Anterior cingulate cortex (tissue), 58 donors: ENCODE measurements at places on chromosomes 16 and 17.
A peak's percentile ranks its signal among the peaks of the same experiment; 100 is the strongest.

DNA sequence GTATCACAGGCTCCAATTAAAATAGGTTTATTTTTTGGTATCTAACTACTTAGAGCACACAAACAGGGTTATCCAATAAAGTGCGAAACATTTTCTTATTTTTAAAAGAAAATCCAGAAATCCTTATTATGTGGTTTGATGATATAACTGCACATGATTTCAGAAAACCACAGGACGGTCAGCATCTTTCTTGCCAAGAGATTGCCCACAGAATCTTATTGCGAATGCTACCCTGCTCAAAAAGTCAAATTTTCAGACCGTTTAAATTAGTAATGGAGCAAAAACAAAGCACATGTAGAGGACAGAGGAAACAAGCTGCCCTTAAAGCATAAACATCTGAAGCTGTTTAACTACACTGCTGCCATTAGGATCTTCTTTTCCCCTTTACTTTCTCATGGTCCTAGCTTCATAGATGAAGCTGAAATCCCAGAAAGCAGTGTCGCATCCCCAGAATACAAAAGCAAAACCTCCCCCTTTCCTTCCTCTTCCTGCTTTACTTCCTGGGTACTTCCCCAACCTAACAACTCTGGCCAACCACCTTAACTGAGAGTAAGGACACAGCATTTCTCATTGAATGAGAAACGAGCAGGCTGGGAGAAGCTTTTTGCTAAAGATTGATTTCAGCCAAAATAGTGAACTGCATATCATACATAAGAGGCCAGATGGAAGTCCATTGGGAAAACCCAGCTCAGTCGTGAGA, 43.7 kb downstream of the CMTM4 start:
- no peak for DNase-seq

DNA sequence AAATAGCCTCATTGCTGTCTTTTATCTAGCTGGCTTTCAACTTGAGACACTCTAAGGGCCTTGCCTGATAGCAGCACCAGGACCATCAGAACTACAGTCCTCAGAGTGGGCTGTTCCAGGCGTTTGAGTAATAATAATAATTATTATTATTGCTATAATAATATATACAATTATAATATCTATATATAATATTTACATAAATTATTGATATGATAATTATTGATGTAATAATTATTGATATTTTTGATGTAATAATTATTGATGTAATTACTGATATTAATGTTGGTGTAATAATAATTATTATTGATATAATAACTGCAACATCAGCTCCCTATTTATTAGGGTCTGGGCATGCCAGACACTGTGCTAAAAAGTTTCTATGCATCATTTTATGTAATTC, 25.6 kb upstream of the CRHR1 start:
- no peak for DNase-seq

DNA sequence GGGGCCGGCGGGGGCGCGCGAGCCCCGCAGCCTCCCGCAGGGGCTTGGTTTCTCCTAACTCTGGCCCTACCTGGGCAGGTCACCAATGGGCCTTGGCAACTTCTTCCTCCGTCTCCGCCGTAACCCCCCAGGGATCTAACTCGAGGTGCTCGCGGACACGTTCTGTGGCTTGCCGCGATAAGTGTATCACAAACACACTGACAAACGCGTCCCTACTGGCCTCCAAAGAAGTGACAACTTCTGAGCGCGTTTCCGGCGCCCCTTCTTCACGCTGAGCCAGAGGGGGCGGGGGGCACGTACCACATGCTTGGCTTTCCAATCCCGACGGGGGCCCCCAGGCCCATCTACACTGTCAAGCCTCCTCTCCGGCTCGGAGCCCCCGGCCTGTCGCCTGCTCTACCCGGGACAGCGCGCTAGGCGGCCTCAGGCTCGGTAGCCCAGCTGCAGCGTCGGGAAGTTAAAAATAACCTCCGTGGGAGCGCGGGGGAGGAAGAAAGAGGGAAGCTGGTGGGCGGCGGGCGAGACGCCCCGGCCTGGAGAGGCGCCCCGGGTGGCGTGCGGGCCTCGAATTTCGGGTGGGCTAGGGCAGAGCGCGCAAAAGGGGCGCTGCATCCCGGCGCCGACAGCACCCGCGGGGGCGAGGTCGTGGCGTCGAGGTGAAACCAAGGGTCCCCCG, 725 bp upstream of the SPHK1 start:
- DNase-seq = no peak

DNA sequence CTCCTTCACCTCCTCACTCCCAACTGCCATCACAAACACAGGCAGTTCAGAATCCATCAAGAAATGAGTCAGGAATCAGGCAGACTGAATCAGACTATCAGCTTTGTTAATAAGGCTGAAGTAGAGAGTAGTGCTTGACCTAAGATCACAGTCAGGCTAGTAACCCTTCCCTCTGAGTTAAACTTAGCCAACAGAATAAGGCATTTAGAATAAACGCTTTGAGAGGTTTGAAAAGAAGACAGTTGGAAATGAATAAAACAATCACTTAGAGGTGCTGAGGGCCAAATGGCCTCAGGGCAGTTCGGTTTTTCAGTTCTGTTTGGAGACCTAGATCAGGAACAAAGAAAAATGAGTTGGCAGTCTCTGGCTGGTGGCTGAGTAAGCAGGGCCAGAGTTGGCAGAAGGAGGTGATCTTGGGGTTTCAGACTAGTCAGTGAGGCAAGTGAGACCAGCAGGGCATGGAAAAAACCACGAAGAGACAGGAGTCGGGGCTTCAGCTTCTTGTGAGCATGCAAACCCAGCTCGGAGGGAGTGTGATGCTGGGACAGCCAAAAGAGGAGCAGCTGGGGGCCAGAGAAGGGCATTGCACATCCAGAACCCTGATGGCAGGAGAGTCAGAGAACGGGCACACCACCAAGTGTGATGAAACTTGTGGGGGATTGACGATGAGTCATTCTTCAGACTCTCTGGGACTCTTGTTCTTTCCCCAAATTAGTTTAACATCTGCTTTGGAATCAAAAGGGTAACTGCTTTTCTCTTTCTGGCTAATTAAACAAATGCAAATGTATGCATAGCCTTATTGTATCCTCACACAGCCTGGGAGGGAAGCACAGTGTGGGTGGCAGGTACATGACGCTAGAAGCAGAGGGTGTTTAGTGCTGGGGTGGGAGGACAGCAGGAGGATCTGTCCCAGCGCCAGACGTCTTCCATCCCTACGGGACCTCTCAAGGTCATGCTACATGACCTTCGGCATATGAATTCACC, 54.8 kb downstream of the SPECC1 start:
- DNase-seq = peak; percentile 66

DNA sequence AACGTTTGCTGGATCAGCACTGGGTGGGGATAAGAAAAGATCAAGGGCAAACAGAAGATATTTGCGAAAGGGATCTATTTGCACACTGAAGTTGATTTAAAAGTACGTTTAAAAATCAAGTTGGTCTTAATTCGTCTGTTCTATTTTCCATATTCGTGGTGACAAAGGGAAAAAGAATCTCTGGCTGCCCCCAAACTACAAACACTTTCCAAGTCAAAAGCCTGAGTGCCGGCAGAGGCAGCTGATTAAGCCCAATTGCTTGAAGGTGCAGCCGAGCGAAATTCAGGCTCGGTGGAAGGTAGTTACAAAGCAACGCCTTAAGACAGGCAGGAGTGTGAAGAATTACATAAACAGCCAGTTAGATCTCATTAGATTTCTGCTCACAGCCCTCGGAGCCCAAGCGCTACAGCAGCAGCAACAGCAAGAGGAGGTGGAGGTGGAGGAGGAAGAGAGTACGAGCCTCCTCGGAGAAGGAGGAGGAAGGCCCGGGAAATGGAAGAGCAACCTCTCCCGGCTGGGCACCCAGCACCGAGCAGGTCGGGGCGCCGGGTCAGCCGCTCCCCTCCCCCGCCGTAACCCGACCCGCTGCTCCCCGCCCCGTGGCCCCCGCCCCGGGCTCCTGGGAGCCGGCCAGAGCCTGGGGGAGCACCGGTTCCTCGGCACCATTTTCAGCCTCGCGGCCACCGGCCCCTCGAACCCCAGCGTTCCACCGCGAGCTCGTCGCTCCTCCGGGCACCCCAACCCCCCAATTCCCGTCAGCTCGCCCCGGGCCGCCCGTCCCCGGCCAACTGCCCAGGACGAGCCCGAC, 890 bp downstream of the TOB1 start:
- peak; percentile 30 for DNase-seq

DNA sequence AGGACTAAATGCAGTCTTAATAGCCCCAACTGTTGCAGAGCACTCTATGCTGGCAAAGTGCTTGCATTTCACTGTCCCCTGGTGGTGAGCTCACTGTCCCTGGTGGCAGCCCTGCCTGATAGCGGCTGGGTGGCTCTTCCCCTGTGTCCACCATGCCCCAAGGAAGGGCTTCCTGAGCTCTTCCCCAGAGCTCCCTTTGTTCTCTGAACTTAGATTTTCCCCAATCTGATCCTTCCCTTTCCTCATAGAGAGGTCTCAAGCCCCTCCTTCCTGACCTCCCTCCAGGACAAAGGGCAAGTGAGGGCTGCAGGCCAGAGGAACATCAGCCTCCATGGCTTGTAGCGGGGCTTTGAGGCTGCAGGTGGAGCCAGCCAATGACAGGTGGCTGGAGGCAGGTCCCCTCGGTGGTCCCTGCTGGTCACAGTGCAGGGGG, 17.0 kb downstream of the BEAN1 start:
- no peak for DNase-seq

DNA sequence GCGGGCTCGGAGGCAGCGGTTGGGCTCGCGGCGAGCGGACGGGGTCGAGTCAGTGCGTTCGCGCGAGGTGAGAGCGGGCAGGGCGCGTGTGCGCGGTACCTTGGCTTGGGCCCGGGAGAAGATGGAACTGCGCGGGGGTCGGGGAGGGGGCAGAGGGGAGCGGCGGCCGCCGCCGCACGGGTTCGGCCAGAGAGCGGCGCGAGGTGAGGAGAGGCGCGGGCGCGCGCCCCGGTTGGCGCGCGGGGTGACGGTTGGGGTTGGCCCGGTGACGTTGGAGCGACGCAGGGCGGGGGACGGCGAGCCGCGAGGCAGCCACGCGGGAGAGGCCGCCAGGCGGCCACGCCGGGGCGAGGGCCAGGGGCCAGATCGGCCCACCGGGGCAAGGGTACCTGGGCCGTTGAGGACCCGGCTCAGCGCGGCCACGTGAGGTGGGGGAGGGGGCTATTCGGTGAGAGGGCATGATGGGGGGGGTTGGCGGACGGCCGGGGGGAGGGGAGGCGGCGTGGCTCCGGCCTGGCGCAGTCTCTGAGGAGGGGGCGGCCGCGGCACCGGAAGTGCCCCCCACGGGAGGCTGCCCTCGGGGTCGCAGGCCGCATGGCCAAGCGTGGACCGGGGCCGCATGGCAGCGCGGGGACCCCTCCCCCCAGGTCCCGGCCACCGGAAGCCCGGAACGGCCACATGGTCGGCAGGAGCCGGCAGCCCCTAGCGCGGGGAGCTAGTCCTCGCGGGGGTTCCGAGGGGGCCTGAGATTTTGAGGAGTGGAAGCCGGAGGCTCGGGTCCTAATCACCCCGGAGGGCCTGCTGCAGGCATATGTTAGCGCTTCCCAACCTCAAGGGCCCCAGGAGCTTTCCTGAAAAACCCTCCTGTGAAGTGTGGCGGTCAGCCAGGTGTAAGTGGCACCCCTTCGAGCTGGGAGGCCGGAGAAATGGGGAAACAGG, 527 bp downstream of the EIF5A start:
- peak; percentile 45 for DNase-seq

DNA sequence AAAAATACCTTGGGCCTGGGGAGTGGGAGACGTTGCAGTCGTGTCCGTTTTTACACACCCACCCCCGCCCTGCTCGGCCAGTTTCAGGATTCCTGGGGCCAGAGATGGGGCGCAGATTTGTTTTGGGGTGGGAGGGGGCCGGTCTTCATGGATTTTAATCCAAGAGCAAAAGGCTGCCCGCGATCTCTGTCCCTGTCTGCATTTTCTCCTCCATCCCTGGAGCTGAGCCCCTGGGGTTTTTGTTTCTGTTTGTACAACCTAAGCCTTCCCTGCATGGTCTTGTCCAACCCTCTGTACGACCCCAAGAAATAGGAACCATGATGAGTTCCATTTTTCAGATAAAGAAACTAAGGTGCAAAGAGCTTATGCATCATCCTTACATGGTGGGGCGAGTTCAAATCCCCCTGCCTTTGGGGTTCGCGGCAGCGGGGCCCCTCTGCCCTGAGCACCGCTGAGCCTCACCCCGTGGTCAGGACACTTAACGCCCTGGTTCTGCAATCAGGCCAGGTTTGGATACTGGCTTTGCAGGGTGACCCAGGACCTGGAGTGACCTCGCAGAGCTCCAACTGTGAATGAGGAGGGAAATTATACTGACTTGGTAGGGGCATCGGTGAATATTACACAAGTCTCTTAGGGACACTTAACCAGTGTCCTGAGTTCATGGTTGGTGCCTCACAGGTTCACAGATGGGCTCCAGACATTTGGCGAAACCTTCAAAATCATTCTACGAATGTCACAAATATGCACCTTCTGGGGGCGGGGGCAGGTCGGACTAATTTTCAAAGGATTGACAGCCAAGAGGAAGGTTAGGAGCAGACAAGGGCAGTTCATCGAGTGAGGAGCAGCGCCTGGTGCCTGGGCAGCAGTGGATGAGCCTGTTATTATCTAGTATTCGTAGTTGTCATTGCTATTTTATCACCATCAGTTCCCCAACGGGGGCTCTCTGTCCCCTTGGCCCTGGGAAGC, 4.1 kb upstream of the FOXF1 start:
- no peak for DNase-seq

GRCh38 chr16:85981826-85982562, 83.0 kb downstream of the IRF8 start:
- DNase-seq = no peak

- no peak for DNase-seq
Observed at GRCh38 chr17:378068-378467, 25.5 kb upstream of the RPH3AL start.

DNA sequence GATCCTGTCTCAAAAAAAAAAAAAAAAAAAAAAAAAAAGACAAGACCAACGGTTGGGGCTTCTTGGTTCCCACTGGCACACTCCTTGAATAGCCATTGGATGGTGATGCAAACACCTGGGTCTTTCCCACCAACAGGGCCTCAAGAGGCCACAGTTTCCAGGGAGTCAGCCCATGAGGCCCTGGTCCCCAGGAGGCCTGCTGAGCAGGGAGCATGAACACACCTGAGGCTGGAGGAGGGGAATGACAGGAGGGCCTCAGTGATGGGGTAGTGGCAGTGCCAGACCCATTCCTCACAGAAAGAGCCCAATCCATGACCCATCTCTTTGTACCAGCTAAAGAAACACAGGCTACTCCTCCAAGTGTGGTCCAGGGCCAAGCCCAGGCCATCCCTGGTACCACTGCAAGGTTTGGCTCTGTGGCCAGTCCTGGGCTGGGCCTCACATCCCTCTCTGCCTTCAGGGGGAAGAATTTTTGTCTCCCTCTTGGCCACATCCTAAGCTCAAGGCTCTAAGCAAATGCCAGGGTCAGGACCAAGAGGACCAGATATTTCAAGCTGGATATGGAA, 13.9 kb downstream of the ARL2BP start:
- no peak for DNase-seq

DNA sequence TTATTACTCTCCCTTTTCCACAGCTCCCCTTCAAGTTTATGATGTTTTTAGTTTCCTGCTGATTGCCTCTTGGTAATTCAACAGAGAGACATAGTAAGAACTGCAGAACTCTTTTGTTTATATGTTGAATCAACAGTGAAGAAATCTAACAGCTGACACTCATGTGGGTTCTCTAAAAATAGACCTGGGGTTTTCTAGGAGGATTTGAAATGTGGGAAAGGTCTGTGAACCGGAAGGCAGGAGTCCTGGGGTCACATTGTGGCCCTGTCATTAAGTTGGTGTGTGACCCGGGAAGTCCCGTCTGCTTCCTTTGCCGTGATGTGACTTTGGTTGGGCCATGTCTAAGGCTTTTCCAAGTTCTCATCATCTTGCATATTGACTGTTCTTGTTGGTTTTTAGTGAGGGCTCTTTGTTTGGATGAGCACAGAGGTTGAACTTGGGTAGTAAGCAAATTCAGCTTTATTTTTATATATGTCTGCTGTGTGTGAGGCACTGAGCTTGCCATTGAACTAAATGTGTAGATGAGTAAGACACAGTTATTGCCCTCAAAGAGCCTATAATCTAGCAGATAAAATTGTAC, 48.5 kb upstream of the HS3ST3A1 start:
- DNase-seq = no peak
